ENCODE measurements at places on chromosomes 11 and 22.

DNA sequence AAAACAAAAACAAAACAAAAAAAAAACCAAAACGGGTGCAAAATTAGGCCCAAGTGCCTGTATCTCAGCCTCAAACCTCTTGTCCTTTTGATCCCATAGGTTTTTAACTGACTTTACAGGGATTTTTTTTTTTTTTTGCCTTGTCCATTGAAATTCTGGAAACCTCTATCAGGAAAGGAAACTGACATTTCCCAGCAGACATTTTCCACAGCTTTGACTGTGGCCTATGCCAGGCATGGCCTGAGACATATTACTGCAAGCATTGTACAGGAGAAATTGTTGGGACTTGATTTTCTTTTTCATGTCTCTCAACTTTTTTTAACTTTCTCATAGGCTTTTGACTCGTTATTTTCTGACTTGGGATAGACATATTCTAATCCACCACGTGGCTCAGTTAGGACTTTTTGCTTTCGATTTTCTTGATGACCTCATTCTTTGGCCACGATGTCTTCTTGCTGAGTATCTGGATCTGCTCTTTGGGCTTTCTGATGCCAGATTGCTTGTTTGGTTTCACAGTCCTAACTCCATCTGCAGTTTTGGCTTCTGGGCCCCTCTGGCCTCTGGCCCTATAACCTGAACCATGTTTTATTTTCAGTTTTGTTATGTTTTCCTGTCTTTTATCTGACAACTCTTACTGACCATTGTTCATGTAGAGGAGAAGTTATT lies 336.1 kb upstream of the C11orf87 start:
- peak; percentile 55 for DNase-seq

GRCh38 chr11:14163576-14163975 lies 195.4 kb downstream of the RRAS2 start:
- DNase-seq: no peak

- DNase-seq: peak; percentile 42
Observed at GRCh38 chr11:92886243-92886905, 83.1 kb upstream of the MTNR1B start.

- DNase-seq: no peak
Observed at GRCh38 chr11:47192111-47192510, 5.9 kb upstream of the PACSIN3 start.

DNA sequence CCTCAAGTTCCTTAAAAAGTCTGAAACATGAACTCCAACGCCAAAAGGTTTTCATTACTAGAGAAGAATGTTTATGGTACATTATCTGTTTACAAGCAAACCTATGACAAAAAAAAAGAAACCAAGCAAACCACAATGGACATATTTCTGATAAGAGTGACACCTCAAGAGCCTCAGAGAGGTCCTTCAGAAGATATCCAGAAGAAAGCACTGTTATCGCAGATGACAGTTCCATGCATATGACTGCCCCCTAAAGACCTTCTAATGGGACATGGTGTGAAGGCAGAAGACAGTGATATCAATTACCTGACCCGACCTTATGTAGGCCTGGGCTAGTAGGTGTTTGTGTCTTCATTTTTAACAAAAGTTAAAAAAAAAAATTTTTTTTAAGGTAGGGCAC lies 3.1 kb downstream of the HDHD5 start:
- peak; percentile 33 for DNase-seq

DNA sequence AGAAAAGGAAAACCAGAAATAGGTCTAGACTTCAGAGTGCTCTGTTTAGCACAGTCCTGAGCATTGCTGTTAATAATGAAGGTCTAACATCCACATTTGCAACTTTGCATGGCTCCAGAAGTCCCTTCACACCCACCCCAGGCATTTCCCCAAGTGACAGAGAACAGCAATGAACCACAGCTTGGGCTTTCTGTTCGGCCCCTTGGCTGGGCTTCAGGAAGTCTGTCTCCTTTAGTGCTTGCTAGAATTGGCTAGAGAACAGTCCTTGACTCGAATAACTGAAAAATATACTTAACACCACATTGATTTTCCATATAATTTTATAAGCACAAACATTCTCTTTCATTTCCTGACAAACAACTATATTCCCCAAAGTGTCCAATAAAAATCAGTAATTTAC lies 29.3 kb upstream of the TENM4 start:
- no peak for DNase-seq

GRCh38 chr11:62399172-62399877 lies 19.5 kb upstream of the SCGB1A1 start:
- no peak for DNase-seq

- DNase-seq: no peak
Observed at GRCh38 chr11:74933765-74934164, 15.1 kb downstream of the XRRA1 start.

- DNase-seq: peak; percentile 77
Observed at GRCh38 chr11:7844986-7845385, 48.2 kb upstream of the OR5P2 start.

DNA sequence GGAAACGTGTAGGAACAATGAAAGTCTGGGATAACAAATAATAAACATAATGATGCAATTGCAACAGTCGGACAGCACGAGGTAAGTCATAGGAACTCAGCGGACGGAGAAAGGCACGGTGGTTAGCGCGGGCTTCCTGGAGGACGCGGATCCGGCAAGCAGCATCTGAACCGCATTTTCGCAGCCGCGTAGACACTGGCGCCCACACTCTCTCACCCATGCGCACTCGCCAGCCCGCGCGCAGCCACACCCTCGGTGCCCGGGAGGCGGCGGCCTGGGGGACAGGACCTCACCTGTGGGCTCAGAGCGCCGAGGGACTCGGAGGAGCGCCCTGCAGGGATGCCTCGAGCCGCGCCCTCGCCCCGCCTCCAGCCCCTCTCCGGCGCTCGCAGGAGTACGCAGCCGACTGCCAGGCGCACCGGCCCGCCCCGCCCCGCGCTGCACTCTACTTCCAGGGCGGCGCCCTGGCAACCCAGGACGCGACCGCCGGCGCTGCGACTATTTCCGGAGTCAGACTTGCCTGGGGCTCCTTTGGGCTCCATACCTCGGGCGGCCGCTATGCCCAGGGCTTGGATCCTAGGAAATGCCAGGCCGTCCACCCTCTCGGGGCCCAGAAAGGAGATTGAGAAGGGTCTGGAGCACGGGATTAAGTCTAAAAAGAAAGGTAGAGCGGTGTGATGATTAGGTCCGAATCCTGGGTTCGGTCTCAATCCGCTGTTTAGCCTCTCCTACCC lies at the start of gene TTLL1:
TSS of gene TTLL1 (minus strand) at position 408 of the 734 bp plus-strand sequence. CDS start 13,805 bp downstream, outside the sequence.
- DNase-seq: peak; percentile 80

DNA sequence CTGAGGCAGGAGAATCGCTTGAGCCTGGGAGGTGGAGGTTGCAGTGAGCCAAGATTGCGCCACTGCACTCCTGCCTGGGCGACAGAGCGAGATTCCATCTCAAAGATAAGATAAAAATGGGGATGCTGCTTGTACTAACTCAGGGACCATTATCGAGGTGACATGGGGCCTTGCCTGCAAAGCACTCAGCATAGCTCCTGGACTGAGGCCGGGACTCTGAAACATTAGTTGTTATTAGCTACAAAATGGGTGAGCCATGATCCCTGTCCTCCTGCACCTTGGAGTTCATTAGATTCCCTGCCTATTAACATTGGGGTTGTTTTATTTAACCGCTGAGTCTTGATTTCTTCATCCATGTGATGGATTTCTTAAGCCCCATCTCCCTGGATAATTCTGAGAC lies 5.1 kb downstream of the PPP2R5B start:
- DNase-seq: no peak

DNA sequence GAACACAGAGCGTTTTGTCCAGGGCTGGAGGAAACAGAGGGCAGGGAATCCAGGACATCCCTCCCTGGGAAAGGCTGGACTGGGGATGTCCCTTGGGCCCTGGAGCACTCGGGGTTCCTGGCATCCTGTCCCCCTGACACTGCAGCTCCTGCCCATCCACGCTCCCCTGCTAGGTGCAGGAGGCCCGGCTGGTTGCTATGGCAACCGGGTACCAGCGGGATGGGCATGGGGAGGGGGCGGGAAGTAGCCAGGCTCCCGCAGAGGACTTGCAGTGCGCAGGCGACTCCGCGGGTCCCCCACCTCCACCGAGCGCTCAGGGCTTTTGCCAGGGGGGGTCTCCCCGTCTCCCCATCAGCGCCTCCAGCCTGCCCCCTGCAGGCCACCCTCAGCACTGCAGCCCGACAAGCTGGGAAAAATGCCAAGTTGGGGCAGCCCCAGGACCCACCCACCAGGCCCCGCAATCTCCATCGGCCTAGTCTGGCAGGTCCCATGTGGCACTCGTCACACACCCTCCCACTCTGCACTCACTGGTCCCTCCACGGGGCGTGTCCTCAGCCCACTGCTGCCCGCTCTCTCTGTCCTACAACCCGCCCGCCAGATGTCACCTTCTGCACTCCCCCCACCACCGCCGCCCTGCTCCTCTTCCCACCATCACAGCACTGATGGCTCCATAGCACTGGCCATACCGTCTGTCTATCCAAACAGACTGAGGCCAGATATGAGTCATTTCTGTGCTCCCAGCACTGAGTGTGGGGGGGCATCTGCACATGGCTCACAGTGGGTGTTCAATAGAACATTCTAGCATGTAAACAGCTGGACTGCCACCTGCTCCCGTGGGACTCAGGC lies 31.5 kb downstream of the KIAA0930 start:
- DNase-seq: peak; percentile 40

DNA sequence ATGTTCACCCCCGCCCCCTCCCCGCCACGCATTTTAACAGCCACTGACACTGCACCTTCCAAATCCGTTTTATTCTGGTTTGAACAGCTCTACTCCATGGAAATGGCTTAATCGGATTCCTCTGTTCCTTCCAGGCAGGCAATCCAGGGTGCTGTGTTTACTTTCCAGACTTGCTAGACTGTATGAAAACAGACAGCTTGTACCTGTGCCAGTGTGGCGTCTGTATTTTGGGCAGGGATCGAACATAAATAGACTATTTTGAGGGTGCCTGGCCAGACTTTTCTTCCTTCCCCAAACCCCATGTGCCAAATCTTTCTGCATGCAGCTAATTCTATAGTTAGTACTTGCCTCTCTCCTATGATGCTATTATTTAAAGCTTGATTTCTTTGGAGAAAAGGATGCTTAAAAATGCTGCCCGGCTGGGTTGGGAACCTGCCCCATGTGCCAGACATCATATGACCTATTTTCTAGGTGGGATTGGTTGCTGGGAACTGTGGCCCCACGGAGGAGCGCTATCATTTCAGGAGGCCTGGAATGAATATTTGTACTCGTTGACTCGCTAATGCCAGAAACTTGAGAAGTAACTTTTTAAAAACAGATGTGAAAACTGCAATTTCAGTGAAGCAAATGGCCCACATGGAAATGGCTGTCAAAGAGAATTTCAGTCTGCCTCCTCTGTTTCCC lies 814.8 kb downstream of the BRD1 start:
- no peak for DNase-seq

DNA sequence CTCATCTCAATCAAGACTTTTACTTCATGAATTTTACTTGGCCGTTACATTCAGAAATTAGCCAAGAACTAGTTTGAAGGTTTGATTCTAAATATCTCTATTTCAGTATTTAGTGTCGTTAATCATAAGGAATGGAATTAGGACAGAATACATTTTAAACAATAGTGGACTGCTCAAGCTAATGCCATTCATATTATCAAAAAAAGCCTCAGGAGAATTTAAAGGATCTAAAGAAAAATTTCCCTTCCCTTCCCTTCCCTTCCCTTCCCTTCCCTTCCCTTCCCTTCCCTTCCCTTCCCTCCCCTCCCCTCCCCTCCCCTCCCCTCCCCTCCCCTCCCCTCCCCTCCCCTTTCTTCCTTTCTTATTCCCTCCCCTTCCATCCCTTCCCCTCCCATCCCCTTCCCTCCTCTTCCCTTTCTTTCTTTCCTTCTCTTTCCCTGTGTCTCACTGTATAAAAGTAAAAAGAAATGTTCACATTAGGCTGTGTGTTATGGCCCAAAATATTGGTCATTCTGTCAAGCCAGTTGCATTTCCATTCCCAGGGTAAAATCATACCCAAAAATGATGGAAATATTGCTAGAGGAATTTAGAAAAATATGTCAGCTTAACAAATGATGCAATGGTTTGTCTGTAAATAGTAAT lies 717.8 kb downstream of the LUZP2 start:
- no peak for DNase-seq

DNA sequence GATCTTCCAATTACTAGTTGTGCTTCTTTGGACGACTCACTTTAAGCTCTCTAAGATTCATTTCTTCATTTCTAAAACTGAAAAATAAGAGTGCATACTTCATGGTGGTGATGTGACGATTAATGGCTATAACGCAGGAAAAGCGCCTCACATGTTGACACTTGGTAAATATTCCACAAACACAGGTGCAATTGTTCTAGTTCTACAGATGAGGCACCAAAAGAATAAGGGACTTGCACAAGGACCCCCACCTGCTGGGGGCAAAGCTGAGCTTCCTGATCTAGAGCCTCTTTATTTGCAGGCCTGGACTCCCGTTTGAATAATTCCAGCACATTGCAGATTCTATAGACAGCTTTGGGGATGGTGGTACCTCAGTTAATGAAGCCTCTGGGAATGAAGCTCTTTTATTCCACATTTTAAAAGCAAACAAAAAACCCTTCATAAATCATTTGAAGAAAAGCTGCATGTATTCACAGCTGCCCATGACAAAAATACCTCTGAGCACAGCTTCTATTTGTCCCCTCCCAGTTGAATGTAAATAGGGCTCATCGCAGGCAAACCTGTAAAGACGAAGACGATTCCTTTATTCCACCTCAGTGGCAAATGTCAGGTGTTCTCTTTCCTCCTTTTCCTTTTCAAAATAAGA lies 14.9 kb upstream of the CADM1 start:
- no peak for DNase-seq

- no peak for DNase-seq
Observed at GRCh38 chr11:117872420-117872961, 4.0 kb downstream of the FXYD6 start.

GRCh38 chr22:22848364-22848866 lies 39.2 kb upstream of the IGLL5 start:
- DNase-seq: peak; percentile 30

GRCh38 chr11:133082841-133083488 lies 449.3 kb downstream of the OPCML start:
- peak; percentile 55 for DNase-seq

- DNase-seq: no peak
Observed at GRCh38 chr11:70796648-70797227, 398.4 kb downstream of the CTTN start.

DNA sequence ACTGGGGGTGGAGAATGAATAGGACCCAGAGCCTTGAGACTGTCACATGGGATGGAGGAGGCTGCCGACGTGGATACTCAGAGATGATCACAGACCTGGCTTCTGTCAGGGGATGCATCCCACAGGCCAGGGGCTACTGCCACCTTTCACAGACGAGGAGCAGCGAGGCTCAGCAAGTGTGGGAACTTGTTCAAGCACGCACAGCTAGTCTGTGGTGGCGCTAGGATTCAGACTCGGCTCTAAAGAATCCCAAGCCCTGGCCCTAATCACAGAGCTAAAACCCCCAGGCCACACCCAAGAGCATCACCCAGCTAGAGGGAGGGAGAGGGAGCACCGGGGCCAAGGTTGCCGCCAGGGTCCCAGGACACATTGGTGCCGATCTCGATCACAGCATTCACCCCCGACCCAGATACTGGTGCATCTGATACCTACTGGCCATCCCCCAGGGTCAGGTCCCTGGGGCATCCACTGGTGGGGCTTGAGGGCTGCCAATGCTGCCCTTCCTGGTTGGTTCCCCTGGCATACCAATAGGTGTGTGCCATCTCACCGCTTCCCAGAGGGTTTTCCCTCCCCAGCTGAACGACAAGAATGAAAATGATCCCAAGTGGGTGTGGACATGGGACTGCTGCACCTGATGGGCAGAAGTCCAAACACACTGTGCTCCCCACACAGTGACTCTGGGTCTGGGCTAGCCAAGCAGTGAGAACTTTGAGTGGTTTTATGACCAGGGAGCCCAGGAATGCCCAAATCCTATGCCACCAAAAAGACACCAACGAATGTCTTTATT lies 6.2 kb downstream of the CHST1 start:
- DNase-seq: no peak
